IMR-90 (cell line): ENCODE measurements at places on chromosomes 16 and 17. TPM values are rescaled to one million over a fixed set of nuclear protein-coding genes. Genes with fewer than 3 reads are reported as not detected.

Gene CNGB1
- not detected in 2 replicates for polyA plus RNA-seq

Gene GPR179
- polyA plus RNA-seq: not detected in 2 replicates

Gene SNAI3
- polyA plus RNA-seq: 0.21 and 0.34 TPM in 2 replicates

Gene FBXW10
- polyA plus RNA-seq: not detected in 2 replicates

Gene AGRP
- not detected in 2 replicates for polyA plus RNA-seq

Gene AHSP
- polyA plus RNA-seq: not detected in 2 replicates

Gene MT4
- not detected in 2 replicates for polyA plus RNA-seq

Gene MYH13
- polyA plus RNA-seq: not detected in 2 replicates

Gene WNT9B
- polyA plus RNA-seq: not detected in 2 replicates

Gene OR3A3
- polyA plus RNA-seq: not detected in 2 replicates

Gene DPEP2
- polyA plus RNA-seq: not detected in 2 replicates

Gene NEUROD2
- polyA plus RNA-seq: not detected in 2 replicates

Gene CCL5
- not detected in 2 replicates for polyA plus RNA-seq

GRCh38 chr16:83711069-83711468, 96.7 kb upstream of the HSBP1 start:
- DNase-seq: no peak

DNA sequence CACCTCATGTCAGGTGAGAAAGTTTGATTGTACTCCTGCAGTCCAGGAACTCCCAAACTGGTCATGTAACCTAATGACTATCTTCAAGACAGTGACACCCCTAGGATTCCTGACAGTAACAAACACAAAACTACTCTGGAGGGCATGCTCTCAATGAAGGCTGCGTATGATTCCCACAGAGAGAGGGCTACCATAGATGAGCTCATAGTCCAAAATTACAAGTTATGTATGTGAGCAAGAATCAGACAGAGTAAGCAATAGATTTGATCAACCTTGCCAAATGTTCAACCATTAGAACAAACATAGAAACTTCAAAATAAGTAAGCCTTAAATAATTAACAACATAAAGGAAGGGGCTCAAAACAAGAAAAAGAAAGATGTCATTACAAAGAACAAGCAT, 158.1 kb downstream of the COPRS start:
- DNase-seq: no peak

- DNase-seq: no peak
Observed at GRCh38 chr16:68425498-68426346, 22.6 kb downstream of the SMPD3 start.

GRCh38 chr16:9235867-9236266, 144.4 kb downstream of the HAPSTR1 start:
- DNase-seq: no peak

DNA sequence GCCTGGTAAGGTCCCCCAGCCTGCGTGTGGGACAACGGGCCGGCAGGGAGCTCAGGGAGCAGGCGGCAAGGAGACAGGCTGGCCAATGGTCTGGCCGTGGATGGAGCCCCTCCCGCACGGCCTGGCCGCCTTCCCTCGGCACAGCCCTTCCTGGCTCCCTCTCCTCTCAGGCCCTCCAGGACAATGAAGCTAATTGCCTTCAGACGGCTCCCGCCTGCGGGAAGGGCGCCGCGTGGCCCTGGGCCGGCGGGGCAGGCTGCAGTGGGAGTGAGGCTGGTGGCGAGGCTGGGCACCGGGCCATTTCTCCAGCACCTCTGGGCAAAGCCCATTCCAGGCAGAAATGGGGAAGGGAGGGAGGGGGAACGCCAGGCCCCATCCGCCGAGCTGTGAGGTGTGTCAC, 50.9 kb downstream of the ENGASE start:
- DNase-seq: no peak

- peak; percentile 57 for DNase-seq
Observed at GRCh38 chr17:57422574-57423164, 166.3 kb downstream of the MSI2 start.

GRCh38 chr17:38579934-38580333, 25.8 kb downstream of the SRCIN1 start:
- DNase-seq: peak; percentile 13

- DNase-seq: no peak
Observed at GRCh38 chr16:58197314-58198012, 443 bp downstream of the CSNK2A2 start.

DNA sequence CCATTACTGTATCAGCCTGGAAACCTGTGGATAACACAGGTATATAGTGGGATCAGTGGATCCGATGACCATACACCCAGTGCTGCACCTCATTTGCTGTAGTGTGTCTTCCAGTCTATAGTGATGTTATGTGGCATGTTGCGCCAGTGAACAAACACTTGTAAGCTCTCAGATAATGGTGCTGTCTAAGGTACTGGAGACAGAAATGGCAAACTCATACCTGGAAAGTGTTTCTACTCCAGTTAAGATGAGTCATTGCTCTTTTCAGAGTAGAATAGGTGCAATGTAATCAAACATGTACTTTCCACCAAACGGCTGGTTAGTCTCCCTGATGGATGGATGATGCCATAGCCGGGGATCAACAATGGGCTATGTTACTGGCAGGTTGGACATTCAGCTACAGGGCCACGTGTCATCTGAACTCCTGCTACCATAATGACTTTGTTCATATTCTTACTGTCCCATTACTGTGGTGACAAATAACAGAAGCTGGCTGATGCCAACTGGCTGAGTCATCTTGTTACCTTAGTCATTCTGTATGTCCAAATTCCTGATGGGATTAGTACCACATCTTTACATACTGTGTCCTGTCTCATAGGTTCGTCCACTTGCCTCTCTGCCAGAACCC, 6.3 kb downstream of the CCL11 start:
- DNase-seq: no peak

- peak; percentile 79 for DNase-seq
Observed at GRCh38 chr17:19304209-19304608, 58.3 kb downstream of the B9D1 start.

DNA sequence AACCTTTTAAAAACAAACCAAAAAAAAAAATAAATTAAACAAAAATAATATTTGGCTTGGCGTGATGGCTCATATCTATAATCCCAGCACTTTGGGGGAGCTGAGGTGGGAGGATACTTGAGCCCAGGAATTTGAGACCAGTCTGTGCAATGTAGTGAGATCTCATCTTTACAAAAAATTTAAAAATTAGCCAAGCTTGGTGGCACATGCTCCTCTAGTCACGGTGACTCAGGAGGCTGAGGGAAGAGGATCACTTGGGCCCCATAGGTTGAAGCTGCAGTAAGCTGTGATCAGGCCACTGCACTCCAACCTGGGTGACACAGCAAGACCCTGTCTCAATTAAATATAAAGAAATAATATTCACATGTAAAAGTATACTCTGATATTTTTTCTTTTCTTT, 12.2 kb downstream of the GNGT2 start:
- no peak for DNase-seq

- DNase-seq: no peak
Observed at GRCh38 chr16:54370278-54371040, 83.9 kb upstream of the IRX3 start.

- no peak for DNase-seq
Observed at GRCh38 chr17:47278561-47278960, 24.9 kb downstream of the ITGB3 start.
